ENCODE measurements at places on chromosomes 16 and 17.

DNA sequence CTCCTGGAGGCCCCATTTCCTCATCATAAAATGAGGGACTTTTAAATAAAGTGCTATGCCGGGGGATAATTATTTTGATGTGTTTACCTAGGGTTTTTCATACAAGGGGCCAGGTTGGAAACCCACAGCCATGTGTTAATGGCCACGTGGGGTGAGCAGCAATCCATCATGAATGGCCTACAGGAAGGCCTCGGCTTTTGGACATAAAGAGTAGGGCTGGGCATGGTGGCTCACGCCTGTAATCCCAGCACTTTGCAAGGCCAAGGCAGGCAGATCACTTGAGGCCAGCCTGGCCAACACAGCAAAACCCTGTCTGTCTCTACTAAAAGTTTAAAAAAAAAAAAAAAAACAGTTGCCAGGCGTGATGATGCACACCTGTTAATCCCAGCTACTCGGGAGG is 40.3 kb downstream of the MEAK7 start:
- DNase-seq, result peak; percentile 38

DNA sequence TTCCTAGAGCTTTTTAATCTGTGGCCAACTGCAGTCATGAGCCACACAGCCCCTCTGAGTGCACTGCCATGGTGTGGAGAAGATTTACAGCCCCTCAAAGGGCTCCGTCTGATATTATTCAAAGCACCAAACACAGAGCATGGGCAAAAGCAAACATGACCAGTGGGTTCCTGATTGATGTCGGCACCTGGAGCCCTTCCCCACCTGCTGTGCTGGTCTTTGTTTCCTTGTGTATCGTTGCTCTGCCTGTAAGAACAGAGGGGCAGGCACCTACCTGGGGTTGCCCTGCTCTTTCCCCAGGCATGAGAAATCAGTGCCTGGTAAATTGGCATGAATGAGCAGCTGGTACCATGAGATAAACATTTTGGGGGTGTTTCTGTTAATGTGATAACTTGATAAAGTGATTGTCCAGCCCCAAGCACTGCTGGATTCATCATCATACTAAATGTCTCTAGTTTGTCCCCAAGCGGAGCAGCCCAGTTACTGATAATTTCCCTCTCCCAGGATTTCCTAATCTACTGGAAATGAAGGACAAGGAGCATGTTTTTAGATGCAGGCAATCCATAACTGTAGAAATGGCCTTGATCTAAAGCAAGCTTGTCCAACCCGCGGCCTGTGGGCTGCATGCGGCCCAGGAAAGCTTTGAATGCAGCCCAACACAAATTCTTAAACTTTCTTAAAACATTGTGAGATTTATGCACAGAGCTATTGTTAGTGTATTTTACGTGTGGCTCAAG is 5.0 kb upstream of the SPIRE2 start:
- DNase-seq, result no peak

GRCh38 chr17:17370711-17371110 is 67.5 kb downstream of the NT5M start:
- no peak for DNase-seq

GRCh38 chr17:72737151-72737690 is 355.3 kb downstream of the SLC39A11 start:
- no peak for DNase-seq

DNA sequence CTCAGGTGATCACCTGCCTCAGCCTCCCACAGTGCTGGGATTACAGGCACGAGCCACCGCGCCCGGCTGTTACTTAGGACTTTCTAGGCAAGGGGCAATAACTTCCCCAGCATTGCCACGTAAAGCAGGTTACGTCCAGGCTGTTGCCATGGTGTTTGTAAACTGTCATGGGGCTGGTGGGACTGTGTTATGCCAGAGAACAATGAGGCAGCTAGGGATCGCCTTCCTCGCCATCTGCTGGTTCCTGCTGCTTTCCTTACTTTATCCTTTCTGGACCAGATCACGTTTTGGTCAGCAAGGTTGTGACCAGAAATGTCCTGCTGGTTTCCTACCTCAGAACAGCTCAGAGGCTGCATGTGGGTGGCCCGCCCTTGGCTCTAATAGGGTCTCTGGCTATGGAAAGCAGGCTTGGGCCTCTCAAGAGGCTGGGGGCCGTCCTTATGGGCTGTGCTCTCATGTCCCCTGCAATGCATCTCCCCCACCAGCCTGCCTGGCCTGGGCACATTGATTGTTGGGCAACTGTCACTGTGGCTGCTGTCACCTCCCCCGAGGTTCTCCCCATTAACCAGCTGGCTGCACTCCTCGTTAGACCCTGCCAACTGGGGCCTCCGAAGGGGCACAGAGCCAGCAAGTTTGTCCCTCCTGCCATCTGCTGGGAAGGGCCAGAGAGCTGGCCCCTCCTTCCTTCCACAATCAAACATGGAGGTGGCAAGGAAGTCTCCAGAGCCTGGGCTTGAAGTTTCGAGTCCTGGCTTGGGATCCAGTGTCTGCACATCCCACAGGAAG is 28.2 kb upstream of the ZC3H18 start:
- no peak for DNase-seq

- DNase-seq, result no peak
Measured at GRCh38 chr17:1107777-1108477, 71.9 kb downstream of the ABR start.

DNA sequence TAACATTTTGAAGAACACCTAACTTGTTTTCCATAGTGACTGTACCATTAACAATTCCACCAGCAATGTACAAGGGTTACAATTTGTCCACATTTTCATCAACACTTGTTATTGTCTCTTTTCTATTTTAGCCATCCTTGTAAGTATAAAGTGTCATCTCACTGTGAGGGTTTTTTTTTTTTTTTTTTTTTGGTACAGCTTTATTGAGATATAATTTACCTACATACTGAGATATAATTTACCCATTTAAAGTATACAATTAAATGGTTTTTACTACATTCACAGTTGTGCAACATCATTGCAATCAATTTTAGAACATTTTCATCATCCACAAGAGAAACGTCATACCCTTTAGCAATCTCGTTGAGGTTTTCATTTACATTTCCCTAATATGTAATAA is 17.9 kb upstream of the TMIGD1 start:
- DNase-seq, result no peak

DNA sequence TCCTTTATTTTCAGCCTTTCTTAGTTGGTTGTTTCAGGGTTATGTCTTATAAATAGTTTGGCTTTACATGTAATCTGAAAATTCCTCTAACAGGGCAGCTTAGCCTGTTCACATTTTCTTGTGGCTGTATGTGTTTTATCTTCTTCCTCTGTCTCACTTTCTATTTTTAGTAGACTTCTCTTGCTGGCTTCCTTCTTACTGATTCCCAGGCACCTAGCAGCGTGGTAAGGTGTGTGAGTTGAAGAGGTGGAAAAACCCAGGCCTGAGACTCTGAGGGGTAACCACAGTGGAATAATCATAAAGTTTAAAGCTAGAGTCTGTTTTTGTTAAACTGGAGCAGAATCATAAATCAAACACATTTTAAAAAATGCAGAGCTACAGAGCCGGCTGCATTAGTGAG is 190.9 kb downstream of the LGALS9B start:
- no peak for DNase-seq

GRCh38 chr16:11033629-11034420 is 89.5 kb downstream of the CLEC16A start:
- no peak for DNase-seq

- DNase-seq, result no peak
Measured at GRCh38 chr17:48549281-48549630, 4.3 kb upstream of the HOXB2 start.

- DNase-seq, result no peak
Measured at GRCh38 chr17:6109536-6109935, 39.4 kb downstream of the WSCD1 start.

DNA sequence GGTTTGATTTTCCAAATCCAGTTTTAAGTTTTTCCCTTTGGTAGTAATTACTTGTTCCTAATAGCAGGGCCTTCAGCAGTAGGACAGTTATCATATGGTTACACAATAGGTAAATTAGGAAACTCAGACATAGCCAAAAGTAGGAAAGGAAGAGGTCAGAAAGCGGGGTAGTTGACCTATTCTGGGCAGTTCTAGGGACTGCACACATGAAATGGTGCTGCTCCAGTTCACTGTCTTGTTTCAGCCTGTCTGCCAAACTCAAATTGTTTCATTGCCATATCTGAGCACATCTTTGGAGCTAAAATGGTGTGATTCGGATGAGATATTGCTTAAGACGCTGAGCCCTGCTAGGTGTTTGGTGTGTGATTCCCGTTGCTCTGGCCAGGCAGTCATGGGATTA is 56.7 kb downstream of the TANGO6 start:
- no peak for DNase-seq

GRCh38 chr16:17331071-17331607 is 139.6 kb downstream of the XYLT1 start:
- no peak for DNase-seq

GRCh38 chr17:40417258-40417608 is 463 bp downstream of the TOP2A start:
- DNase-seq, result no peak

DNA sequence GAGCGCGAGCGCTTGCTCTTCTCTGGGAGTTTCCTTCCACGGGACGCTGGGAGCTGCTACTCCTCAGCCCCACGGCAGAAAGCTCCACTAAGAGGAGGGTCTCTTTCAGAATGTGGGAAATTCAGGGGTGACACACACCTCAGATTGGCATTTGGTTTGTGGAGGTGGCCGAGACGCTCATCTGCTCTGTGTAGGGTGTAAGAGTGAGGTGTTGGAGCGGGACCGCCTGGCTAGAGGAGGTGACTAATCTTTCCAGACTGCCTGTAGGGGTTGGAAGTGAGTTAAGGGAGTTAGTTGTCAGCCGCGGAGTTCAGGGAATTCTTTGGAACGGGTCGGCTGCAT is 735 bp downstream of the PSMD11 start:
- DNase-seq, result no peak

- no peak for DNase-seq
Measured at GRCh38 chr16:84774810-84775209, 45.0 kb upstream of the CRISPLD2 start.

DNA sequence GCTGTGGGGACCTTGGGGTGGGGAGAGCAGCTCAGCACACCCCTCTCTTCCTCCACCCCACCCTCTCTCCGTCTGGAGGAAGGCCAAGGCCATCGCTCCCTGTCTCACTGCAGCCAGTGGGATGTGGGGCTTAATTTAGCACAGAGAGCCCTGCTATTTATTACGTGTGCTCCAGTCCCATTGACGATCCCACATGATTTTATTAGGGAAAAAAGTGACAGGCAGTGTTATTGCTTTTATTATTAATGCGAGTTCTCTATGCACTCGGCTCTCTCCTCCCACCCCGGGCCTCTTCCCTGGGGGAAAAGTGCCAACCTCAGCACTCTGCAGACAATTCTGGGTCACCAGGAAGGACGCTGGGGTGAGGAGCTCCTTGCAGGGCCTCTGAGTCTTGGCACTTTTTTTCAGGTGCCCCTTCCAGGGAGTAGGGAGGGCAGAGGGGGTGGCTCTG is 57.3 kb downstream of the MGAT5B start:
- no peak for DNase-seq

GRCh38 chr16:11686713-11687380 is 18.6 kb downstream of the SNN start:
- DNase-seq, result no peak

- DNase-seq, result no peak
Measured at GRCh38 chr17:69725146-69725545, 310.6 kb downstream of the MAP2K6 start.

DNA sequence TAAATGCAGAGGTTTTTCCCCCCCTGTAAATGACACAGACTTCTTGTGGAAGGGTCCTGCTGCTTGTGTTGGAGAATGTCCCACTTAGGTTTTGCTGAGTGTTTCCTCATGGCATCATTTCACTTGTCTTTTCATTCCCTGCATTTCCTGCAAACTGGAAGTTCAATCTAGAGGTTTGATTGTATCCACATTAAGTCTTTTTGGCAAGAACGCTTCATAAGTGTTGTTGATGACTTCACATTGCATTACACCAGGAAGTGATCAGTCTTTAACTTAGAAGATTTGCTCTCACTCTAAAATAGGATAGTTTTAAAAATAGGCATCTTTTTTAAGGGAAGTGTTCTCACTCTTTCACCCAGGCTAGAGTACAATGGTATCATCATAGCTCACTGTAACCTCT is 67.2 kb downstream of the RPTOR start:
- no peak for DNase-seq

GRCh38 chr16:886802-887731 is 83.7 kb downstream of the LMF1 start:
- no peak for DNase-seq

GRCh38 chr17:63433746-63434591 is 12.1 kb downstream of the CYB561 start:
- DNase-seq, result no peak

- no peak for DNase-seq
Measured at GRCh38 chr17:61010661-61011170, 333.1 kb downstream of the BCAS3 start.

DNA sequence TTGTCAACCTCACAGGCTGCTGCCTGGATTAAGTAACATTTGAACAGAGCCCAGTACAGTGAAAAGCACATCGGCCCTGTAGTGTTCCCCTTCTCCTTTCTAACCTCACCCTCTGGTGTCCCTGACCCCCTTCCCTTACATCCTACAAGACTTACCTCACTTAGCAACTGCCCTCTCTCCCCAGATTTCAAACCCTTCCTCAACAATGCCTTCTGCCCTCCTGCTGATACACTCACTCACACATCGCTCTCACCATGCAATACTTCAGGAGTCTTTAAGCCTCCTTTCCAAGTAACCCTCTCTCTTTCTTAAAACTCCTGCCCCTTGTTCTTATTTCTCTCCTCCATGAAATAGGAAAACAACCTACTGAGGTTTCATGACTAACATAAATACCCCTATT is 17.8 kb downstream of the ZZEF1 start:
- DNase-seq, result no peak

GRCh38 chr17:8611137-8611536 is 19.4 kb downstream of the MYH10 start:
- no peak for DNase-seq

DNA sequence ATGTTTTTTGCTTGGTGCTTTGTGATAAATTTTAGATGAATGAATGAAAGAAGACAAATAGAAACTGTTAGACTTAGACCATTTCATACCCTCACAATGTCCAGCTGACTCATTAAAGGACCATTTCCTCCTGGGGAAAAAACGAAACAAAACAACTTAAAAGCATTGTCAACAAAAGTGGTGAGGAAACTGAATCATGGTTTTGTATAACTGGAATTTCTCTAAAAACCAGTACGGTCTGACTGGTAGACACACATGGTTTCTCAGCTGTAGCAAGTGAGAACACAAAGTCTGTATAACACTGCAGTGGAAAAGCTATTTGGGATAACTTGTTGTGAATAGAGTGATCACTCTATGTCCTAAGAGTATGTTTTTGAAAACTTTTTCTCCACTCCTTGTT is 5.3 kb upstream of the DDX52 start:
- no peak for DNase-seq

GRCh38 chr17:797236-797840 is 15.2 kb downstream of the MRM3 start:
- no peak for DNase-seq
